ENCODE measurements at places on chromosomes 1 and 21.

DNA sequence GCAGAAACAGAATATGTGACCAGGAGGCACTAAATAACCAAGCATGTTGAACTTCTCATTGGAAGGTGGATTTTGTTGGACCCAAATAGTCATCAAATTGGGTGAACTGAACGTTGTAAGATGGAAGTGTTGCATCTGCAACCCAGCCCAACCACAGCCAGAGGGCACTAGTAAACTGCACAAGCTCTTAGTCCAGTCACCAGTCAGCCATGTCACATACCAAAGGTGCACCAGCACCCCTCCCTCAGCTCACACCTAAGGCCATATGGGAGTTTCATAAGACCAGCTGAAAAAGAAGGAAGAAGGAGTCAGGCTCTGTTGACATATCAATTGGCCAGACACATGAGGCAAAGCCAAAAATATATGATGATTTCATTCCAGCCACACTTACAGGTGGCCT is 481.7 kb upstream of the NR5A2 start:
- no peak for DNase-seq

DNA sequence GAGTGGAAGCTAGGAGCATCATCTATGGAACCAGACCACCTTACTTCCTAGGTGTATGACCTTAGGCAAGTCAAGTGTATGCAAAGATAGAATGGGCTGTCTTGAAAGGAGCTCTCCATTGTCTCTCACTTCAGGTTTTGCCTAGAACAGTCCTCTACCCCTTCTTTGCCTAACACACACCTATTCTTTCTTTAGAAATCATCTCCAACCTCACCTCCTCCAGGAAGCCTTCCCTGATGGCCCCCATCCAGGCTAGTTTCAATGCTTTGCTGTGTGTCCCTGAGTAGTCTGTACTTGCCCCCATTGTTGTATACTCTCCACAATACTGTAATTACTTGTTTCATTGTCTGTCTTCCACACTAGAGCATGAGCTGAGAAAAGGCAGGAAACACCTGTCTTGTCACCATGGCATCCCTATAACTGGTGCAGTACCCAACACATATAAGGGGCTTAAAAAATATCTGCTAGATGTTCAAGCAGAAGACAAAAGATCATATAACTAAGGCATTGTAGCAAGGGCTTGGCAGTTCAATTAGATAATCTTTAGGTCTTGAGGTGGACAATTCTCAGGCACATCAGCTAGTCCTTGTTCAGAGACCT is 83.0 kb downstream of the RRAGC start:
- DNase-seq = no peak

- no peak for DNase-seq
Observed at GRCh38 chr1:6488602-6489382, 2.7 kb downstream of the PLEKHG5 start.

DNA sequence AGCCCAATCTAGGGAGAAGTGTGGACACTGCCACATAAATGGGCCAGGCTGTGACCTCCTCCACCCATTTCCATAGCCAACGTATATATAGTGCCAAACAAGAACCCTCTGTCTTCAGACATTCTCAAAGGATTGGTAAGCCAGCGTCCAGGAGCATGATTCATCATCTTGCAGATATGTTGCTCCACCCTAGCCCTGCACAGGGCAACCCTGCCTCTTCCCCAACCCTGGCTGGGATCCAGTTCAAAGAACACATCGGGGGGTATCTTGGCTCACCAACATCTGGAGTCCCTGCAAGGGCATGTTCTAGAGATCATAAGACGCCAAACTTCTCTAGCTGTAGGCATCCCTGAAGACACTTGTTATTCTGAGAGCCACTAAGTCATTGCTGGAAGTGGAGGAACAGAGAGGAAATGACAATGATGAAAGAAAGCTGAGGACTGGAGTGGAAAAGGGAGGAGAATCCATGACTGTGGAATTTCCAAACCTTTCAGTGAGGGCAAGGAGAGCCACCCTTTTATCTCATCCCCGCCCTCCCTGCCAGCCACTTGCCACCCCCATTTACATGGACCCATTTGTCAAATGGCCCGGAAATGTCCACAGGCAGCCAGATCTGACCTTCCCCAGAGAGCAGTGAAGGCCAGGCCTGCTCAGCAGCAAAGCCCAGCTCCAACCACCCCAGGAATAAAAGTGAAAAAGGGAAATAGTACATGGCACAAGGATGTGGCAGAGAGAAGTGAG is 144.1 kb upstream of the CTTNBP2NL start:
- no peak for DNase-seq

GRCh38 chr1:198199105-198199504 is 42.3 kb downstream of the NEK7 start:
- no peak for DNase-seq

- no peak for DNase-seq
Observed at GRCh38 chr1:12215118-12215961, 14.5 kb upstream of the VPS13D start.

DNA sequence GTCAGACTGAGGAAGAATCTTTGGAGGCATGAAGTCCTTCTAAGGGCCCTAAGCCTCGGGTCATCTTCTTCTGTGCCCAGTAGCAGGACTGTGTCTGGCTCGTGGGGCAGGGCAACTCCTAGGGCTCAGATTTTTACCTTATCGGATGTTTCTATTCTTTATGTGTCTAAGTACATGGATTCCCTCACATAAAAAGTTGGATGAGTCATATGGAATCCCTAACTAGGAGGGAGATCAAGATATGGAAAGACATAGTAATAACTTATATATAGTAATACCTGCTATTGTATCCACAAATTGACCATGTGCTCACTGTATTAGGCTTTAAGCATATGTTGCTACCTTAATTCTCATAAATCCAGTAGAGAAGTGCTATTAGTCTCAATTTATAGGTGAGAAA is 364.5 kb upstream of the CAMK1G start:
- DNase-seq = no peak

DNA sequence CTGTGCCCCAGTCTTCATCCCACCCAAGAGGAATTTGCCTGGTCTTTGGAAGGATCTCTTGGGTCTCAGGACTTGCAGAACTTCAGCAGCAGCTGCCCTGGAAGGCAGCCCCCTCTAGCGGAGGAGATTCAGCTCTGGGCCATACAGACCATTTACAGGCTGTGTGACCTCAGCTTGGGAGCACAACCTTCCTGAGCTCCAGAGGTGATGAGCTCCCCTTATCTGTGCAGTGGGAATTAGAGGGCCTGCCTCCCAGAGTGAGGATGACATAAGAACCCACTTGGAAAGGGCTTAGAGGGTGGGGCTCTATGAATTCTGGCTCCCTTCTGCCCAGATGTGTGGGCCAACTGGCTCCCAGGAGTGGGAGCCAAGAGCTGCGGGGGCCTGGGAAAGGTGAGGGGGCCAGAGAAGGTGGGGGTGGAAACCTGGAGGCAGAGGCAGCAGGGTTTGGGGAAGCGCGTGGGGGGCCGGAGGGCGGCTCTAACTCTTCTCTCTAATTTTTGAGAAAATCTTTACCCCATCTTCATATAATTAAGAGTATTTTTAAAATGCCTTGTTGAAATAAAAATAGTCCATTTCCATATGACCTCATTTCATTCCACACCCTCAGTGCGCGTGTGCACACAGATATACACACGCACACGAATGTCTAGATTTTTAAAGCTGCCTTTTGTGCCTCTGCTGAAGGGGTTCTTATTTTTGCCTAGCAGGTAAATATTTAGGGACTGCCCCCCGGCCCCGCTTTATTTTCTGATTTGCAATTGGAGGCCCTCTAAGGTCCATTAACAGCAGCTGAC is 21.5 kb downstream of the EPHB2 start:
- DNase-seq = no peak

DNA sequence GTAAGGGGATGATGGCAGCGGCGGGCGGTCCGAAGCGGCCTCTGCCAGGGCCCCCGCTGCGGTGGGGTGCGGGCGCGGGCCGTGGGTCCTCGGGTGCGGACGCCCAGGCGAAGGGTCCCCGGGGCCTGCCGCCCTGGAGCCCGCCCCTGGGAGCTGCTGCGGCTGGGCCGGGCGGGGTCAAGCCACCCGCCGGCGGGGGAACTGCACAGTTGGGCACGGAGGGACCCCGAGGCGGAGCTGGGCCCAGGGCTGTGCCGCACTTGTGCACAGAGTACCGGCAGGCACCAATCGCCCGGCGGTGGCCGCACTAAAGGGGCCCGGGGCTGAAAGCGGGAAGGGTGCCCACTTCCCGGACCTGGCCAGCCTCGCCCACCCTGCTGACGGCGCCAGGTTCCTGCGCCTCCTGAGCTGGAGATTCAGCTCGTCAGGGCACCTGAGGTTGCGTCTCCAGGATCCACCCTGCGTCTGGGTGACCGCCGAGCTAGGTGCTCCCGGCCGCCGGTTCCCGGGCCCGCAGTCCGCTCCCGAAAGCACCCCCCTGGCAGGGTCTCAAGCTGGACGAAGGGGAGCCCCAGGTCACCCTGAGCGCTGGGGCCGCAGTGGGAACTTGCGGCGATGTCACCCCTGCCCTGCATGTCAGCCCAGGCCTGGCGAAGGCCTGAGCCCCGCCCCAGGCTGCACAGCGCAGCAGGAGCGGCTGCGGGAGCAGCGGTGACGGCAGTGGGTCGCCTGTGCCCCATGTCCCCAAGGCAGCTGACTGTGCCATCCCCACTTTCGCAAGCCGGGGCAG is 56.7 kb upstream of the ETV3 start:
- DNase-seq = no peak

- no peak for DNase-seq
Observed at GRCh38 chr21:25314247-25314646, 293.0 kb downstream of the MRPL39 start.

DNA sequence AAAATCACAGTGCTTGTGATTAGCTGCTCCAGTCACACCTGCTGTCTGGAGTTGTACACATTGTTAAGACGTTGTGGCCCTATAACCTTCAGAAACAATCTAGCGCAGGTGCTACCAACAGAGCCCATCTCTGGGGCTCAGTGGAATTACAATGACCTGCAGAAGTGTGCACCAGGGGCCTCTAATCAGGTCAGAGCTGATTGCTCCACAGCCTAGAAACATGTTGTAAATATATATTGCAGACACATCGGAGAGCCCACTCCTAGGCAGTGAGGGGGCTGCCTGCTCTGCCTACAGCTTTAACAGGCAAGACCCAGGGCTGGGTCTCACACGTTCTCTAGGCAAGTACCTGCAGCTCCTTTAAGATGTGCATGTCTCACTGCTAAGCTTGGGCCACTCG is 302.0 kb downstream of the SIPA1L2 start:
- DNase-seq = no peak

DNA sequence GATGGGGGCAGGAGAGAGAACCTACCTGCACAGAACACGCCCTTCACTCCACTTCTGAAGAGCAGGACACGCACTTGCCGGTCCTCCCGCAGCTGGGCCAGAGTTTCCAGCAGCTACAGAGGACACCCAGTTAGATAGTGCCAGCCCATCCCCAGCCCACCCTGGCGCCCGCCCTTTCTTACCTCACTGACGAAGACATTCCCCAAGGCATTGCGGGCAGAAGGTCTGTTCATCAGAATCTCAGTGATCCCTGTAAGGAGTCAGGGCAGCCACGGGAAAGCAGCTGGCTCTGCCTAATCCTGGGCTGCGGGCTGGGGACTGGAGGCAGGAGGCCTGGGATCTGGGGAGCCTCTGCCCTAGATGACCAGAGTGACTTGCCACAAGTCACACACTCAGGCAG is 10.0 kb downstream of the ECHDC2 start:
- DNase-seq = no peak
